ENCODE measurements at places on chromosomes 7 and 10.
A peak's percentile ranks its signal among the peaks of the same experiment; 100 is the strongest.

- no peak for DNase-seq
Observed at GRCh38 chr7:1401011-1401410, 58.3 kb downstream of the MICALL2 start.

DNA sequence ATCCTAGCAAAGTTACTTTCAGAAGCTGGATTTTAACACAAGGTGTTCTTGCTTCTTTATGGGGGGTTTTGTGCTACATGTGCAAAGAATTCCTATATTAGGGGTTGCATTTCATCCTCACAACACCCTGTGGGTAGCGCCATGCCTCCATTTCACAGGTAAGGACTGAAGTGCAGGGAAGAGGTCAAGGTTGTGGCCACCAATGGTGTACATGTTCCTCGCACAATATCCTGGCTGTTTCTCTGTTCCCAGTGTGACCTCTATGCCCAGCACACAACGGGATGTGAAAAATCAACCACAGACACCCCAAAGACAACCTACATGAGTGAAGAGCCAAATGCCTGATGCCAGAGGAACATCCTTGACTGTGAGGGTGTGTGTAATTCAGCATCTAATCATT, 80.8 kb downstream of the CHST15 start:
- DNase-seq = no peak

GRCh38 chr10:131580674-131581073, 269.2 kb upstream of the TCERG1L start:
- no peak for DNase-seq

GRCh38 chr10:33302208-33302829, 32.1 kb downstream of the NRP1 start:
- no peak for DNase-seq

- no peak for DNase-seq
Observed at GRCh38 chr7:117478836-117479224, 995 bp upstream of the CFTR start.

GRCh38 chr10:80161321-80162083, 29.0 kb downstream of the PLAC9 start:
- DNase-seq = no peak

DNA sequence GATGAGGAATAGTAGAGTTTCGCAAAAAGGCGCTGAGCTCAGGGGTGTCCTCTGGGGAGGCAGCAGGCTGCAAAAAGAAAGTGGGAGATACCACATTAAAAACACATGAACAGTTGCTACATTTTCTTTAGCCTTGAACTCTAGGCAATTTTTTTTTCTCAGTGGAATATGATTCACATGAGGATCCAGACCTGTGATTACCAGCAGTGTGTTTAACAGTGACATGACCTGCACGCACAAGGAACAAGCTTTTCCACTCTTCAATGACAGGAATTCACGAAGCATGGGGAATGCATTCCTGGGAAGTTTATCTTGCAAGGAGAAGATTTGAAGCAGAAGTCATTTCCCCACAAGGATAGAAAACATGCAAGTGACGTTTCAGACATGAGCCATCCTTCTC, 161.6 kb downstream of the ITGA8 start:
- peak; percentile 75 for DNase-seq

GRCh38 chr10:59879363-59879913, 26.9 kb downstream of the CCDC6 start:
- DNase-seq = no peak

DNA sequence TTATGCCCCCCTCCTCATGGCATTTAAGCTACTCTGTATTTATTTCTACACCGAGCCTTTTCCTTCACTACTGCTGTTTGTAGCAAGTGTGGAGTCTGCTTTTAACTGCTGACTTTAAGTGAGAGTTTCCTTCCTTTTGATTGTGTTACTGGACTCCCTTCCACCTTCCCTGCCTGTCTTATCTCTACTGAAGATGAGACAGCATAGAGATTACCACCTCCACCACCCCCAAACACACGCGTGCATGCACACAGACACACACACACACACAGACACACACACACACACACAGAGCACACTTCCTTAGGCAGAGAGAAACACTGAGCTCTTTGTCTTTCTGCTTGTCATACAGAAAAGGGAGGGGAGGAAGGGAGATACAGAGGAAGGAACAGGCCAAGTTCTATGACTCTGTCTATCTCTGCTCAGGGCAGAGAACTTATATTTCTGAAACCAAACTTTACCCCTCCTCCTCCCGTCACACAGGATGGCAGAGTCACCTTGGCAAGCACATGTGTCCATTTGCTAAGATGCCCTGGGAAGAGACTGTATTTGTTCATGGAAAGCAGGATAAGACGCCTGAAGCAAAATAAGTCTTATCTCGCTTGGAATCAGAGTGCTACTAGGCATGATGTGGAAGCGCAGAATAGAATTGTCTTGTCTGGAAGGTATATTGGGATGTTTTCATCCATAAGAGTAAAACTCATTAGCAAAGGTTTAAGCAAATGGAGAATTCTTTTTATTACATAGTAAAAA, 81.8 kb upstream of the CAV2 start:
- no peak for DNase-seq

GRCh38 chr7:144709066-144709465, 126.8 kb downstream of the TPK1 start:
- DNase-seq = no peak

DNA sequence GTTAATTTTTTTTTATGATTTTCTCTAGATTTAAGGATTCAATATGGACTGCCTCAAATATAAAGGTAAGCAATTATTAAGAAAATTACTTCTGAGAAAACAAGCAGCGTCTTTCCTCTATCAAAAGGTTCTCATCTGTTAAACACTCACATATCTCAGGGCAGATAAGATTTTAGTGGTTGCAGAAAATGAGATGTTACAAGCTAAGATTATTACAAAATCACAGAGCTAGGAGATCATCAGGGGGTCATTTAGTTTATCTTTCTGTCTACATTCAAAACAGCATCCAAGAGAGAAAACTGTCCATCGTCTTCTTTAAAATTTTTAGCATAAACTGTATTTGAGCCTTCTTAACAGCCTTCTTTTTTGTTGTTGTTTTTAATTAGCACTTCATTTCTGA, 29.1 kb upstream of the RHOBTB1 start:
- DNase-seq = no peak

GRCh38 chr7:104272767-104273384, 55.5 kb upstream of the LHFPL3 start:
- peak; percentile 17 for DNase-seq

DNA sequence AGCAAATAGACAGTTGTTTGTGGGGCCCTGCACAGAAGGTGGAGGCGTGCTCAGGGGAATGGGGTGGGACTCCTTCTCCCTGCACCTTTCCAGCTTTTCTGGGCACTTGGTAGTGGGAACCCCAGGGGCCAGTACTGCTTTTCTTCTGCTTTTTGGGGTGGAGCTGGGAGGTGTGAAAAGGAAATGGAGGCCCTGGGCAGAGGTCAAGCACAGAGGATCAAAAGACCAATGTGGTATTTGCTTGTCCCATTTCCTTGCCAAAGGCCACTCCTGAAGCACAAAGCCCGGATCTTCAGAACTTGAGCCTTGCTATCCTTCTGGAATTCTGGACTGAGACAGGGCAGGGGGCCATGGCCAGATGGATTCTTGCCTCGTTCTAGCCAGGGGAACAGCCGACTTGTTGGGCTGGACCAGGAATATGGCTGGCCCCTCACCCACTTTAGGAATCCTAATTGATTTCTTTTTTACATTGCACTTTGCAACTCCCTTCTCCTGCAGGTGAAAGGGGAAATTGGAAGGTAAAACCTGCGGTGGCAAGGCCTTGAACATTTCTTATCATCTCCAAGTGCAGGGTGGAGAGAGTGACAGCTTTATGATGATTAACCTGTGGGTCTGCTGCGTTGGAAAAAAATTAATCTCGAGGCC, 26.5 kb downstream of the ADRA2A start:
- no peak for DNase-seq

GRCh38 chr10:122191936-122192541, 79.1 kb upstream of the BTBD16 start:
- DNase-seq = no peak

DNA sequence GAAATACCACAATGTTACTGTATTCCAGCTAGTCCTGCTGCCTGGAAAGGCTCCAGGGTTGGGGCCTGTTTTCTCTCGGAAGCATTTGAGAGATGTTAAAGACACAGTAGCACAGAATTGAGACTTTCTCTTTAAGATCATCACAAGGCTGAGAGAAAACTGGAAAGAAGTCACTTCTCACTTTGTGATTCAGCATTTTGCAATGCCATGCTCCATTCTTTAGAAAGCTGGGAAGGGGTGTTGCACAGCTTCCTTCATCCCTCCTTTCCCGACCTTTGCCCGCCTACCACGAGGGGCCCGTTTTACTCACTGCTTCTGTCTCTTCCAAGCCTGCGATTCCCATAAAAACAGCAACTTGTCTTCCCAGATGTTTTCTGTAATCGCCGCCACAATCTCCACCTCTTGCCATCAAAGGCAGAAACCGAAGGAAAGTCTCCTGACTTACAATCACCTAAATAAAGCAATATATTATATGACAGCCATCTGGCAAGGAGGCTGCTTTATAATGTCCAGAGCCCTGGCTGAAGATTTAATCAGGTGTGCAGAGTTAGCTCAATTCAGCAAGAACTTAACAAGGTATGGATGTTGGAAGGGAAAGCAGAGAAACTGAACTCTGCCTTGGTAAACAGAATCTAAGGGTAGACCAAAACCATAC, 18.9 kb downstream of the NOD1 start:
- peak; percentile 91 for DNase-seq

DNA sequence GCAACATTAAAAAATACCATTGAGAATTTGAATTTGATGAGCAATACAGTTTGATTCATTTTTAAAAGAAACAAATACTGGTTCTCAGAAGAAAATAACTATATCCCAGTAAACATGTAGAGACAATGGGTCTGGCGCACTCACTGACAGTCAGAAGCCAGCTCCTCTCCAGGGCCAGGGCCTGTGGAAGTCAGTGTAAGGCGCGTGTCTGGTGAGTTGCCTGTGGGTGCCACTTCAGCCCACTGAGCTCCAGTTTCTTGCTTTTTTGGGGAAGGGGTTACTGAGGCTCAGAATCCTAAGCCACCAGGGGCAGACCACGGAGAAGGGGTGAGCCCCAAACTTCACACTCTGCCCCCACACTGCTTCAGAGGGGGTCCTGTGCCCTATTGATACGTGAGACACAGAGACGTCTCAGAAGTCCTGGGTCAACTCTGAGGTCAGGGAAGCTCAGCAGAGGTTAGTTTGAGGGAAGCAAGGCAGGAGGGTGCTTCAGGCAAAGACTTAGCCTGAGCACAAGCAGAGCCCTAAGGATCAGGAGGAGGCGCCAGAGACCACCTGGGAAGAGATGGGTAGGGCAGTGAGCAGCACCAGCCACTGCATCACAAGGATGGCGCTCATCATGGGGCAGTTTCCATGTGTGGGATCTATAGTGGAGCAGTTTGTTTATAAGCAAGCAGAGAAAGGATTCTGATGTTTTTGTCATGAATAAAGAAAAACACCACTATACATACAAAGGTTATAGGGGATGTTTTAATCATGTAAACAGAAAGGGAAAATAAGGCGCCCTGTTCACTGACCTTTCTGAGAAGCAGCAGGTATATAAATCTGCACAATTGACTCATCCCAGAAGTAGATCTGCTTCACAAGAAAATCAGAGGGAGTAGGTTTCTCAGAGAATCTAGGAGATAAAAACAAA, 95.7 kb downstream of the PKD1L1 start:
- no peak for DNase-seq

GRCh38 chr7:158444501-158445420, 142.9 kb downstream of the PTPRN2 start:
- DNase-seq = no peak

GRCh38 chr7:31129067-31129466, 77.0 kb downstream of the ADCYAP1R1 start:
- no peak for DNase-seq

GRCh38 chr10:116608686-116609594, 11.8 kb upstream of the PNLIPRP2 start:
- DNase-seq = no peak

- no peak for DNase-seq
Observed at GRCh38 chr10:77673515-77674140, 36.0 kb upstream of the KCNMA1 start.

- DNase-seq = no peak
Observed at GRCh38 chr10:44619521-44619920, 234.6 kb upstream of the CXCL12 start.

- DNase-seq = peak; percentile 39
Observed at GRCh38 chr7:19392246-19392645, 247.0 kb upstream of the FERD3L start.

DNA sequence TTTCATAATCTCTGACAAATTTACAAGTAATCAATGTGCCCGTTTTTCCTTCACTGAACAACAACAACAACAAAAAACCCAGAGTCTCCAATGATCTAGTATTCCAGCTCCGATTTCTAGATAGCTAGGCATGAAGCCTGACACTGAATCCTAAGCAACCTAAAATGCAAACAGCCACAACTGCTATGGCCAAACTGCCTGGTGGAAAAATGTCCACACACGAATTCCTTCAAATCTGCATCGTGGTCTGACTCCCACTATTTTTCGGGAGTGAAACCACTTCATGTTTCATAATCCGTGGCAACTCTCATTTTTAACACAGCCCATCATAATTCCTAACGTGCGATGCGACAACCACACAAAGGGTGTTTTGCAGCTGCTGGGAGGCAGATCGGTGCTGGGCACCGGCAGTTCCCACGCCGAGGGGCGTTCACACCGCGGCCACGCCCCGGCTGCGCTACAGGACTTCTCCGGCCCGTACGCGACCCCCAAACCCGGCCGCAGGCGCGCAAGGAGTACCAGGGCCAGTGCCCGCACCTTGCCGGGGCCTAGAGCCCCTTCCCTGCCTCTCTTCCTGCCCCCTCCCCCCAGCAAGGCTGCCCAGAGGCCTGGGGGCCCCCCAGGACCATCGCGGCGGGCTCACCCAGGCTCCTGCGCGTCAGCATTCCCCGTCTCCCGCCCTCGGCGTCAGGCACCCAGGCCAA, 814 bp downstream of the RUFY2 start:
- DNase-seq = peak; percentile 38

- no peak for DNase-seq
Observed at GRCh38 chr10:112819231-112819630, 130.8 kb upstream of the TCF7L2 start.

DNA sequence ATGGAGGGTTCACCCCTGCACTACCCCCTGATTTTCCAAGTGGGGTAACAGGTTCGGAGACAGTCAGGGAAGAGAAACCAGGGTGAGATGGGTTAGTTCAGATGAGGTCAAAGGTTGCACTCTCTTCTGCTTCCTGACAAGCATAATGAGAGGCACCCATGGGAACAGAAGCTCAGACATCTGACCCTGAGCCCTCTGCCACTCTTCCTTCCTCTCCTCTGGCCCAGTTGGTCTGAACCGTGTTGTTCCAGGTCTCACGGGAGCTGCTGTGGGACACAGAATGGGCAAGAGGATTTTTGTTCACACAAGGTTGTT, 38.4 kb downstream of the DNAJB12 start:
- no peak for DNase-seq

Data from AG09309 (cell line).